WTC11 (cell line): ENCODE measurements at places on chromosomes 5 and 9. TPM values are rescaled to one million over a fixed set of nuclear protein-coding genes. Genes with fewer than 3 reads are reported as not detected.

The REEP2 gene
- 47.7 to 51.1 TPM (median 50.9 TPM) in 3 replicates for total RNA-seq

The PCDHA1 gene
- total RNA-seq = 2.2 to 2.7 TPM (median 2.4 TPM) in 3 replicates

The LRRTM2 gene
- not detected in 3 replicates for total RNA-seq

The SPINK4 gene
- not detected in 3 replicates for total RNA-seq

The CDH12 gene
- total RNA-seq = not detected in 3 replicates

The VCAN gene
- total RNA-seq = 275 to 286 TPM (median 276 TPM) in 3 replicates

The FST gene
- total RNA-seq = 11.8 to 12.9 TPM (median 12.8 TPM) in 3 replicates

- no peak for DNase-seq
Measured at GRCh38 chr5:179792612-179793467, 946 bp upstream of the LTC4S start.

- no peak for DNase-seq
Measured at GRCh38 chr5:40093550-40093949, 586.2 kb upstream of the PTGER4 start.

- no peak for DNase-seq
Measured at GRCh38 chr9:113570749-113571711, 107.5 kb downstream of the RGS3 start.

DNA sequence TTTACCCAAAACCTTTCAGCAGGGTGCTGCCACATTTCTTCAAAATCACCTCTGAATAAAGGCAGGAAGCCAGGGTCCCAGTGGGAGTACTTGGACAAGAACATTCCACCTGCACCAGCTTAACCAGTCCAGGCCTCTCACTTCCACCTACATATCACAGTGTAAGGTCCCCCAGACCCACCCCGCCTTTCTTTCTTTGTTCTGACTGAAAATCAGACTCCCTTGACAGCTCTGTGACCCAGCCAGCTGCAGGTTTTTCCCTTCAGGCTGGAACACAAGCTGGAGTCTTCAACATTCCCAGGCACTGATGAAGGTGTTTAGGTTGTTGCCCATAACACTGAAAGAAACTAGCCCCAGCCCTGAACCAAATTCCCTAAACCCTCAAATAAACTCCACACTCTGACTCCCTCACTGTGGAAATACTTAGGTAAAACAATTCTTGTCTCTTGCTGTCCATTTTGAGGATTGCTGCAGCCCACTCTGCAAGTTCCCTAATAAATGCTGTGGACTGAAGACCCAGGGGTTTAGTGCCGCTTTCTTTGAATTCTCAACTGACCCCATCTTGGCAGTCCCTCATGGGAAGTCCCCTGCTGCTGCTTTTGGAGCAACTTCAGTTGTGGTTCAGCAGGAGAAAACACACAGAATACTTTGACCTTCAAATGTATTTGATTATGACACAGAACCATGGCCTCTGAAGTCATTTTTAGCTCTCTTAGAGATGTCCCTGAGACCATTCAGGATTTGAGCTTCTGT lies 24.8 kb downstream of the P4HA2 start:
- DNase-seq = no peak

GRCh38 chr5:157167214-157167621 lies 1.2 kb upstream of the GARIN3 start:
- no peak for DNase-seq

DNA sequence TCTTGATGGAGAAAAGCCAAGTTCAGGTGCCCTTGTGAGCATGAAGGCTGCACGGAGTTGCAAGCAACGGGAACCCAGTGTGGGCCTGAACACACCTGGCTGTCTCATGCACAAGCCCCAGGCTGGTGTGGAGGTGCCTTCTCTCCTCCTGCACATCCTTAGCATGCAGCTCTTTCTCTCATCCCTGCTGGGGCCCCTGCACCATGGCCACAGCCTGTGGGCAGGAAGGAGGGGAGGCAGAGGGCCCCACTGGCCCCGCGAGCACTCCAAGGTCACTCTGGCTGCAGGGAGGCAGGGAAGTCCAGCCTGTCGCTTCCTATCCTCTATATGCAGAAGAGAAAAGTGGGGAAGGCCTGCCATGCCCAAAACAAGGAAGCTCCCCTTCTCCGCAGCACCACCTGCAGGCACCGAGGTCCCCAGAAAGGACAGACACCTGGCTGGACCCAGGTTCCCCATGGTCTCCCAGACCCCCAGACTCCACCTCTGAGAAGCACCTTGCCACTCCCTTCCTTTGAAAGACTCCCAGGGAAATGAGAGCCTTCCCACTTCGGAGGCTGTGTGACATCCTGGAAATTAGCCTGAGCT lies 18.6 kb downstream of the STKLD1 start:
- peak; percentile 24 for DNase-seq

DNA sequence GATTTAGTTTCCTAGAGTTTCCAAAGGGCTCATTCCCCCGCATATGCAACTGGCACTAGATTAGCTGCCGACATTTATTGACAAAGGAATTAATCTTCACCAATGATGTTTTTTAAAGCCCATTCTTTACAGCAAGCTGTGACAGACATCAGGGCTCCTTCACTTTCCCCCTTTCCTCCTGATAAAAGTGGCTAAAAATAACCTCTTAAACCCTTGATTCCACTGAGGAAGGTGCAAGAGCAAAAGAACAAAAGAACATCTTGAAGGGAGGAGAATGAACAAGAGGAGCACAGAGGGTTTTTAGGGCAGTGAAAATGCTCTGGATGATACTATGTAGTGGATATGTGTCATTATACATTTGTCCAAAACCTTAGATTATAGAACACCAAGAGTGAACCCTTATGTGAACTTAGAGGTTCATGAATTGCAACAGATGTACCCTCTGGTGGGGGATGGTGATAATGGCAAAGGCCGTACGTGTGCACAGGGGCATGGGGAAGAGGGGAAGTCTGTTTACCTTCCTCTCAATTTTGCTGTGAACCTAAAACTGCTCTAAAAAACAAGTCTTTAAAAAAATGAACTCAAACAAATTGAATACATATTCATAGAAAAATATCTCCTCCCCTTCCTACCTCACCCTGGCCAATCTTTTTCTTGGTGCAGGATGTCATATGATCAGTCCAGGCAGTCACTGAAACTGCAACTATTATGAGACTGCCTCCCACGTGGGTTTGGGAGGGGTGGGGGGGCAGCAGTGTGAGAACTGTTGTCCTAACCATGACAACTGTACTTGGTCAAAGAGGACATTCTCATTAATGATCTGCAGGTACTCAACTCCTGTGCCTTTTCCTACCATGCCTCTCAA lies 83.0 kb downstream of the MARCHF3 start:
- DNase-seq = no peak

DNA sequence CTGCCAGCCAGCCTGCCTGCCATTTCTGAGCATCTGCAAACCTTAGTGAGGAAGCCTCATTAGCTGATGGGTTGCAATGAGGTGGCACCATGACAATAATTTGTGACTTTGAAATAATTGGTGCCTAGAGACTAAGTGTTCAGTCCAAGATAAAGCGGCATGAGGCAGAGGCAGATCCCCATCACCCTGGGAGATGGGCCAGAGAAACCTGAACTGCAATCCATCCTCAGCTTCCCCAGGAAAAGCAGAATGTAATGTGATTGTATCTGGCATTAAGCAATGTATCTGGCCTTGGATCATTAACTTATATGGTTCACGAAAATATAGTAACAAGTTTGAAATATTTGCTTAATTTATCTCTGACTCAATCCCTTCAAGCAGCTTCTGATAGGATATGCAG lies 101.0 kb downstream of the SPOCK1 start:
- DNase-seq = no peak

GRCh38 chr9:7287065-7287464 lies 512.5 kb downstream of the DMAC1 start:
- DNase-seq = no peak

DNA sequence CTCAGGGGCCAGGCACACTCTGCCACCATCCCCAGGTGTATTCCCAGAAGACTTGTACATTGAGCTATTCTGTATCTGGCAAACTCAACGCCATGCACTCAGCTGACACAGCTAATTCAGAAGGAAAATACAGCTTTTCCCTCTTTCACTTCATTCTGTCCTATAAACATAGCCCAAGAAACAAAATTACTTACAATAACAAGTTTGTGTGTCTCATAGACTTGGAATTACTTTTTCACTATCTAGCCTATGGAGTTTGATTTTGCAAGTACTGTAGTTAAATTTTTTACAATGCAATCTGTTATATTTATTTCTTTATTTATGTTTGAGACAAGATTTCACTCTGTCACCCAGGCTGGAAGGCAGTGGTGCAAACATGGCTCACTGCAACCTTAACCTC lies 125.1 kb upstream of the KLF9 start:
- DNase-seq = no peak

DNA sequence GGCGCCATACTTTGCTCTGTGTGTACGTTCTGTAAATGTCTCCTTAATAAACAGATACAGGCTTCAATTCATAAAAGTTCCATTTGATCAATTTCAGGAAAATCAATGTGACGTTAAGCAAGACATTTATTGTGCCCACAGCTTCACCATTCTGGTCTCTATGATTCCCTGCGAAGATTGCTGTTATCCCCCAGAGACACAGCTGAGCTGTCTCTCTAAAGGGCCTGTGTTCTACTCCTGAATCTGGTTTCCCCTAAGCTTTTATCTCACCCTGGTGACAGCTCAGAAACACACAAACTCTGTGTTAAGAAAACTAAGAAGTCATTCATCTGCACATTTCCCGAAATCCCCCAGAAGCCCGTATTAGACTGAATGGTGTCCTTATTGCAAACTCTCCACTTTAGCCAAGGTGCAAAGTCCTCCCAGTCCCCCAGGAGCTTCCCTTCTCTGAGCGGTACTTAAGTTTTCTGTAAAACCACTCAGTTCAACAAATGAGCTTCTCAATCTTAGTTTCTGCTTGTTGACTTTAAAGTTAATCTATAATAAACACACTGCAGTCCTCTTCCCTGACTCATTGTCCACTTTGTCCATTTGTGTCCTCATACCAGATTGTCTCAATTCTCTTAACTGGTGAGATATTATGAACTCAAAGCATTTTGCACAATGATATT lies 1.4 kb upstream of the C5orf15 start:
- DNase-seq = no peak

- no peak for DNase-seq
Measured at GRCh38 chr5:176529116-176529740, 8.0 kb downstream of the RNF44 start.

DNA sequence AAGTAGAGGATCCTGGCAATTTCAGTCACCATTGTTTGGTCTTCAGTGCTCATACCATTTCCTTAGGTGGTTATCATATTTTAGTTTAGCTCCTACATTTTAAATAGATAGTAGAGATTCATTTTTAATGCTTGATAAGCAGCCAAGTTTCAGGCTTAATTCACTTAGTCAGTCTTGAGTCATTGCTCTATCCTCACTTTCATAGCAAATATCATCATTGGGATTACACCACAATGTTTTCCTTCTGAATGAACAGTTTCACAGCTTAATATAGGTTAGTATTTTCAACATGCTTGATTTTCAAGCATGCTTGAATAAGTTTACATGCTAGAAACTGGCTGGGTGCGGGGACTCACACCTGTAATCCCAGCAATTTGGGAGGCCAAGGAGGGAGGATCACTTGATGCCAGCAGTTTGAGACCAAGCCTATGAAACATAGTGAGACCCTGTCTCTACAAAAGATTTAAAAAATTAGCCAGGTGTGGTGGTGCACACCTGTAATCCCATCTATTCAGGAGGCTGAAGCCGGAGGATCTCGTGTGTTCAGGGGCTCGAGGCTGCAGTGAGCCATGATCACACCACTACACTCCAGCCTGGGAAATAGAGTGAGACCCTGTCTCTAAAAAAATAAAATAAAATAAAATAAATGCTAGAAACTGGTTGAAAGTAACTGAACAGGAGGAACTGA lies 339.9 kb downstream of the ADGRV1 start:
- no peak for DNase-seq

DNA sequence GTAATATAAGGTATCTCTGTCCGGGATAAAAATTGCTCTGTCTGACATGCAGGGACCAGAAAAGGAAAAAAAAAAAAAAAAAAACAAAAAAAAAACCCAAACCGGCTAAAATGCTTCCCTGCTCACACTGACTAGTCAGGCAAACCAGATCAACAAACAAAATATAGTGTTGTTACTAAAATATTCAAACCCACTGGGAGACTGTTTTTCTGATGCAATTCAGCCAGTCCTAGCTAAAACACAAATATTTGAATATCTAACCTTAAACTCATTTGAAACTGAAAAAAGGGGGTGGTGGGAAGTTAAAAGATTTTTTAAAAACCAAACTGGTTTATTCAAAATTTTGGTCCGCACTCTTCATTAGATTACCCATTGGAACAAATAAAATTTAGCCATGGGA lies 61.0 kb downstream of the APBA1 start:
- DNase-seq = no peak

DNA sequence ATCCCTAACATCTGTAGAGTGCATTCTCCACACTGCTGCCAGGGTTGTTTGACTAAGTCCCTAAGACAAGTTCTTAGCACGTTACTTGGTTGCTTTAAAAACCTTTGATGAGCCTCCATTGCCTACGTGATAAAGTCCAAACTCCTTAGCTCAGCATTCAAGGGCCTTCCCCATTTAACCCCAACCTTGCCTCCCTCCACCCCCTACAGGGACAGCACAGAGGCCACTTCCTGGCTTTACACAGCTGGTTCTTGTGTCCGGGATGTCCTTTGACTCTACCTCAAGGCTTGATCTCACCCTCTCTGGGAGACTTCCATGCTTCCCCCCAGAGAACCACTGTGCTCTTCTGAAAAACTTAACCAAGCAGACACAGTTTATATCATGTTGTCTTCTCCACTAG lies 29.4 kb downstream of the FAM240B start:
- DNase-seq = no peak

DNA sequence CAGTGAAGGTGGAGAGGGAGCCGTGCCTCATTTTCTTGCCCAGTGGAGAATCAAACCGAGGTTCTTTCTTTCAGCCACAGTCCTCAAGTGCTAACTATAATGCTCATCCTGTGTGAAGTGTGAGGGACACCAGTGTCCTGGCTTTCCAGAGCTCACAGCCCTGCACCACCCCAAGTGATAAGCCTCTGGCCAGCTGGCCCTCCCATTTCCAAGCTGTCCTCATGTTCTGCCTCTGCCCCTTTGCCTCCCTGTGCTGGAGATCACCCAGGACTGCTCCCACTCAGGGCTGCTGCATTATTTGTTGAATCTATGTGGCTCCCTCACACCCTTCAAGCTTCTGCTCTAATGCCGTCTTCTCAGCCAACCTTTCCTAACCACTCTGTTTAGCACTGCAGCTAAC lies 224.5 kb upstream of the TUT7 start:
- DNase-seq = no peak

- DNase-seq = no peak
Measured at GRCh38 chr5:118657576-118657975, 330.8 kb downstream of the DTWD2 start.
